Renal pelvis (tissue), 12 donors: ENCODE measurements at places on chromosomes 1 and 21. TPM values are rescaled to one million over a fixed set of nuclear protein-coding genes. Genes with fewer than 3 reads are reported as not detected.

DNA sequence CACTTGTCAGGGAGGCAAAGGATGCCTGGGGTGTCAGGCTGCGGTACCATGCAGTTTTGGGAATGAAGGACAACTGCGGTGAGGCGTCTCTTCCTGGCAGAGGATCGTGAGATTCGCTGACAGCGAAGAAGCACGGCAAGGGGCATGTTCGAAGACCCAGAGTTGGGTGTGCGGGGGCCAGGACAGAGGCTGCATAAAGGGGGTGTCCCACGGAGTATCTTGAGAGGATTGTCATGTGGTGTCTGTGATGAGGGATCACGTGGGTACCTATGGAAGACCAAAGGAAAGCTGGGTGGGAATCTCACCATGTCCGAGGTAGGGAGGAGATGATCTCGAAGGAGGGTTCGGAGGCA lies 372 bp downstream of the SLC25A44 start:
- no peak for DNase-seq

GRCh38 chr1:52662645-52663313 lies 29.8 kb downstream of the SHISAL2A start:
- DNase-seq = no peak

GRCh38 chr21:44485254-44485793 lies 30.0 kb downstream of the LRRC3 start:
- no peak for DNase-seq

DNA sequence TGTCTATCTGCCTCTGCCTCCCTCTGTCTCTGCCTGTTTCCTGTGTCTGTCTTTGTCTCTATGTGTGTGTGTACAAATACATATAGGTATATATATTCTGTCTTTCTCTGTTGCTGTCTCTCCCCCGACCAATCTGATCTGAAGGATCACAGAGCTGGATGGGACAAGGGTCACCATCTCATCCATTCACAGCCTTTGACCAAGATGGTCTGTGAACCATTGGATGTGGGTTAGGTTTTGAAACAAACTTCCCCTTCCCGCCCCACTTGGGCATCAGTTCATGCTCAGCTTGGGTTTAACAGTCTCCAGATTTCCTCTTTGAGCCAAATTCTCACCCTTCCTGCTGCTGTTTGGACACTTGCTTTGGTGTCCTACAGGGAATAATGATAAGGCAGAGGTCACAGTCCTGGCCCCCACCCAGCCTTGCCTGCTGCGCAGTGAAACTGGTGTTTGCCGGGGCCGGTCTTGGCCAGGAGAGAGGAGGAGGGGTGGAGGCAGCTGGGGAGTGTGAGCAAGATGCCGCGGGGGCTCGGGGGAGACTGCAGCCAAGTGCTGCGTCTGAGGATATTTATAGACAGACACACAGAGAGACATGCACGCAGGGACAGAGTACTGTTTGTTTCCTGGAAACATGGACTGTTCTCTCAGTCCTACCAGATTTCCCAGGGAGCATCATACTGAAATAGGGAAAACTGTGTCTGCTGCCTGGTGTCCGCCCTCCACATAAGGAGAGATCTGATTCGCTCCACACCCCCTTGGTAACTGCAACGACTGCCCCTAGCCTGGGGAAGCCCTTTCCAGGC lies 27.0 kb upstream of the BTG2 start:
- DNase-seq = no peak

DNA sequence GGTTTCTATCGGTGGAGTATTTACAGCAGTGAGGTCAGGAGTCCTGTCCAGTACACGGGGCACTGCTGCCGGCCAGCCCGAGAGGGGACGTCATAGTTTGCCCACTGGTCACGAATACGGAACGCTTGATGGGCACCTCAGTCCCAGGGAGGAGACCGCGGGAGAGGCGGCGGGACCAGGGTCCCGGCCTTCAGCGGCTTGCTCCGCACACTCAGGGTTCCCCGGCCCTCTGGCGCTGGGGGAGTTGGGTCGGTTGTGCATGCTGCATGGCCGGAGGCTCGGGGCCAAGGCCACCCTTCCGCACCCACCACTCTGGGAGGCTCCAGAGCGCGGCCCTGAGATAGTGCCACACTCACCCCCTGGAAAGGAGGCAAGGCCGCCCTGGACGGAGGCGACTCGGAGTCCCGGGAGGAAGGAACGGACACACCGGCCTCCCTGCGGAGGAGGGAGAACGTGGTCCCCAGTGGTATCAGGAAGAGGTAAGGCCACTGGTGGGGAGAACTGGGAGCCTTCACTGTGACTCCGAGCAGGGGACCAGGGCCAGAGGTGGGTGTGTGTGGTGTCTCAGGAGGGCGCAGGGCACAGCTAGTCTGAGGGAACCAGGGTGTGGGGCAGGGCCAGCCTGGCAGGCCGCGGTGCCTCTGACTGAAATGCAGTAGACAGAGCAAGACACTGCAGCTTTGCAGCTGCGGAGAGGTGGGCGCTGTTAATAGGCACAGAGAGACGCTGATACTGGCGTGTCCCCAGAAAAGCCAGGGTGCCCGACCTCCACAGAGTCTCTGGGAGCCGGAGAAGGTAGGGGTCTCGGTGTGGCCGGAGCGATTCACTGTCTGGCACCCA lies 28.6 kb upstream of the PRSS38 start:
- no peak for DNase-seq

DNA sequence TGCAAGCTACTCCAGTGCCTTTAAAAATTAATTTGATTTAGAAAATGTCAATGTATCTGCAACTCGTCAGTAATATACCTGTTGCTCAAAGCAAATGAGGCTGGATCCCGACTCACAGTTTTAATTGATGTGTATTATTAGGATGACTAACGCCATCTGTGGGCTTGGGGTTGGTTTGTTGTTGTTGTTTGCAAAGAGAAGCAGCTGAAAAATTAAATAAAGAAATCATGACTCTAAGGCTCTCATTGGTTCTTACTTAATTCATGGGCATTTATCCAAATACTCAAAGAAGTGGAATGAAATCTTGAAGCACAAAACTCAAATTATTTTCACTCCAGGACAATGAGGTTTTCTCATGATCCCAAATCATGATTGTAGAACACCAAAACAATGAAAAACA lies 46.4 kb downstream of the SEC16B start:
- no peak for DNase-seq

GRCh38 chr21:45573452-45574035 lies 31.3 kb upstream of the SLC19A1 start:
- DNase-seq = no peak

Gene FAM163A
- polyA plus RNA-seq = 1.1 TPM

- DNase-seq = no peak
Observed at GRCh38 chr1:180961622-180962021, 48.9 kb downstream of the KIAA1614 start.

Gene SLC30A10
- polyA plus RNA-seq = 0.10 TPM

DNA sequence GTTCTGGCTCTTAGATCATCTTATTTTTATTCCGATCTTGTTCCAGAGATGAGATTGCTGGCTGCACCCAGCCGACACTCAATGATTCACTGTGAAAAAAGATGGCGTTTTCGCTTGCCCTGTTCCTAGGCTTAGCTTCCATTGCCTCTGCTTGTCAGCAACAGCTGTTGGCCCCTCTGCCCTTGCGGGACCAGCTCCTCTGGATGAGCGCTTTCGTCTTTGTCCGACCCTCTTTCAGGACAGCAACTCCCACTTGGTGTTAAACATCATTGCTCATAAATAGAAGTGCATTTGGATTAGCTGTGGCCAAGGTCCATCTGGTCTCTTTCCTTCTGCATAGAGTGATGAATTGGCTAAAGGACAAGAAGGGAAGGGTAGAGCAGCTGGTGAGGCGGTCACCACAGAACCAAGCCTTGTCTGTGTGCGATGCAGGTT lies 43.5 kb upstream of the SCCPDH start:
- peak; percentile 48 for DNase-seq

DNA sequence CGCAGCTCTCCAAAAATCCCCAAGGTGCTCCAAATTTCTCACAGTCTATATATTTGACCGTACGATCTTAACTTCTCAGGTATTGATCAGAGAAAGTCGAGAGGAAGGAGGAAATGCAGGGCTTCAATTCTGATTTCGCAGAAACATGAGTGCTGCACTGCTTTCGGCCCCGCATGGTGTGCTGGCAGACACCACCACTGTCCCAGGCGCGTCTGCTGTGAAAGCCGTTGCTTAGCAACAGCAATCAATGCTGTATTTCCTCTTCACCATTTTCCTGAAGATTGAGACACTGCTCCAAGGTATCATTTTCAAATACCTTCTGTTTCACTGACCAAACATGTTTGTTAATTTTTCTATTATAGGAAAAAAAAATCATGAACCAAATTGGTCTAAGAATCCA lies 296.3 kb downstream of the SMYD3 start:
- no peak for DNase-seq

GRCh38 chr1:244405856-244406255 lies 45.9 kb downstream of the ADSS2 start:
- no peak for DNase-seq

Gene LEMD1
- polyA plus RNA-seq = 4.6 TPM

GRCh38 chr1:222554177-222554576 lies 6.3 kb upstream of the HHIPL2 start:
- DNase-seq = no peak

DNA sequence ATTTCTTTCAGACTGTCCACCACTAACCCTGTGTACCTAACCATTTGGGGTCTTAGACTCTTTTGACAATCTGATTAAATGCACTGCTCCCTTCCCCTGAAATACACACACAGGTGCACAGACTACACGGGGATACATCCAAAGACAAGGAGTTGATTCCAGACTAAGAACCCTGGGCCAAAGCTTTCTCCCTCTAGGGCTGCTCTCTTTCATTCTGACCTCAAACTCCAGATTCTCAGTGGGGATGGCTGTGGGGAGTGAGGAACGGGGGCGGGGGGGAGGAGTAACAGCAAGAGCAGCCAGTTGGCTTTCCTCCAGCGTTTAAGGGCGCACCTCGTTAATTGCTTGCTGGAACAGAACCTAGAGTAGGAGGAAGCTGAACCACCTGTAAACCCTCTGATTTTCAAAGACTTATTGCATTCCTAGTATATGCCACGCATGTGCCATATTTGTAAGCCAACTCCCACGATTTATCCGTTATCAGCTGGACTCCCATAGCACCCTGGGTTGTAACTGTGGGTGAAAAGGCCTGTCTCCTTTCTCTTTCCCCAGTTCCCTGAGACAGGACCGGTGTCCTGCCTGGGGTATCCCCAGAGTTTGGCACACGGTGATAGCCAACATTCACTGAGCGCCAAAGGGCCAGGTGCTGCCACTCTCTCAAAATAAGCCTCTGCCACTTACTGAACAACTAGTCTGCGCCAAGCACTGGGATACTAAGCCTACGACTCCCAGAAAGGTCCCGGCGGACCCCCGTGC lies 920 bp downstream of the MTHFR start:
- DNase-seq = no peak

Gene JMJD4
- polyA plus RNA-seq = 18.8 TPM

GRCh38 chr1:29344336-29344735 lies 108.0 kb downstream of the PTPRU start:
- DNase-seq = no peak

Gene FHAD1
- 2.9 TPM for polyA plus RNA-seq

GRCh38 chr1:65231718-65232330 lies 77.5 kb upstream of the DNAJC6 start:
- no peak for DNase-seq

GRCh38 chr1:105072446-105072845 lies 1322.7 kb downstream of the AMY1C start:
- no peak for DNase-seq

DNA sequence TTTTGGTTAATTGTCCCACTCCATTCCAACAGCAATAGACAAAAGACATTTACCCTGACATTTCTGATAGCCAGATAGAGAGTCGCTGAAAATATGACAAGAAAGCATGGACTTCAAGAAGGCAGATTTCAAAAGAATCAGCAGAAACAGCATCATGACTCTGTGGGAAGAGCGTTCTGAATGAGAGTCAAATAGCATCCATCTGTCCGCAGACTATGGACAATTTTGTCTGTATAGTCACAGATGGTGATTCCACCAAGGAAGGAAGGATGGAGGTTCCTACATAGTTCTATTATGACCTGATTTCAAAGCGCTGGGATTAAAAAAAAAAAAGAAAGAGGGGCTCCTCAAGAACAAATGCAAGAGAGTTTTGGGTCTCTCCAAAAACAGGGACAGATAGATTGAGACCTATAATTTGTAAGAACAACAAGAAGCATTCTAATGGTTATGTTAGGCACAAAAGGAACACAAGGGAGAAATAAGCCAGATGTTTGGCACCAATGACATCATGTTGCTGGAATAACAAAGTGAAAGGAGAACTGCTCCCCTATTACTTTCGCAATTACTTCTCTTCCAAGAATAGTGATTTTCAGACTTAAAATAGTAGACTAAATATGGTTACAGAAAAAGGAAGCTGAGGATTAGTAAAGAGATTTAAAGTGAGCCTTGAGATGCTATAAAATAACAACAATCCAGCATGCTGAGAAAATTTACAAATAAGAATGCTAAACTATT lies 28.5 kb downstream of the NIBAN1 start:
- DNase-seq = no peak

Gene C1QB
- polyA plus RNA-seq = 8.3 TPM

DNA sequence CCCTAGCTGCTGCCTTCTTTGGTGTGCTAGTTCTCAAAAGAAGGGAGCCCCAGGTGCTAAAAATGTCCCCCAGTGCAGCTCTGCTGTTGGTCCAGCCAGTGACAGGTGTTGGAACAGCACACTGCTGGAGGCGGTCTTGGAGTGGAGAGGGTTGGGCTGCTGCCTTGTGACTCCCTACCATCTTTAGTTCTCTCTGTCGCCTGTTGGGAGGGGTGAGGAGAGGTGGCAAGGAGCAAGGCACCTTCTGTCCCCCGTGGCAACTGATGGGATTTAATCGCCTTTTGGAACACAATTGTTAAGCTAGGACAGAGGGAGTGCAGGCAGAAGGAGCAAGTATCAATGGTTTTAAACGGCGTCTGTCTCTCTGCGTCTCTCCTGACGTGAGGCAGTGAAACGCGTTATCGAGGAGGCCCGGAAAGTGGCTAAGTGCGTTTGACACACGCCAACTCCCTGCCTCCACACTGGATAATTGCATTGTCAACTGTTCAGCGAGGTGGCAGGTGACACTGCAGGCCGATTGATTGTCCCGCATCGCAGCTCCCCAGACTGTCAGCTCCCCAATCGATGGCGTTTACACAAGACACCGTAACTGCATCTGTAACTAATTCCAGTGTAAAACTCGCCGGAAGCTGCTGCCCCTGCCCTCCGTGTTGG lies 34.0 kb downstream of the TMEM53 start:
- no peak for DNase-seq

GRCh38 chr1:174659823-174660222 lies 212.1 kb downstream of the GPR52 start:
- DNase-seq = no peak

Gene SPRR1A
- polyA plus RNA-seq = not detected

Gene RHOU
- 16.5 TPM for polyA plus RNA-seq

DNA sequence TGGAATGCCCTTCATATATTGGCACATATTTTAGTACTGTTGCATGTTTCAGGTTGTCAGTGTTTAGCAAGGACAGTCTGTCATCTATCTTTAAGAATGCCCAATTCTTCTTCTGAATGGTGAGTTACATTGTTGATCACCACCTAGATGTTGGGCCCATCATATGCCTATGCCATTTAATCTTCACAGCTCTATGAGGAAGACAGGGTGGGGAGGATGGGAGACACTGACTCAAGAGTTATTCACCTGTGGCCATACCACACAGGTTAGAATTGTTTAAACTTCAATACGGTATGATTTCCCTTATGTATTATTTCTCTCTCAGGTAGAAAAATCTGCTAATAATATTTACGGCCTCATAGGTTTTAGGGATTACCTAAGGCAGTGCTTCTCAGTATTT lies 44.8 kb downstream of the MPZL1 start:
- no peak for DNase-seq

Gene OR10J1
- polyA plus RNA-seq = not detected

GRCh38 chr1:37865348-37866120 lies 6.1 kb upstream of the MTF1 start:
- no peak for DNase-seq

- no peak for DNase-seq
Observed at GRCh38 chr21:29022166-29022565, 2.3 kb upstream of the USP16 start.

- DNase-seq = no peak
Observed at GRCh38 chr1:86829321-86829720, 84.6 kb downstream of the SELENOF start.
